ENCODE measurements at places on chromosomes 16 and 17.

DNA sequence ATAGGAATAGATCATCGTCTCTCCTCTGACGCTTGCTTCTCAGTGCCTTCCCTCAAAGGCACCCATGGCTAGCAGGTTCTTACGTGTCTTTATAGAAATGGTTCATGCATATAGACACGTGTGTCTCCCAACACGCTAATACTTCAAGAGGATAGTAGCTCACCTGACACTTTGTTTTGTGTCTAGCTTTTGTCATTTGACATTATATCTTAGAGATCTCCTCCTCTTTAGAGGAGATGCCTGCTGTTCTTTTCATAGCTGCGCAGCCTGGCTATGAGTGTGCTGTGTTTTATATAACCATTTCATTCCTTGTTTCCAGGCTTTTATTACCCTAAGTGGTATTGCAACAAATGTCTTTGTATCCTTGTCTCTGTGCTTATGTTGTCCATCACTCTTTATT lies 411.7 kb downstream of the CPPED1 start:
- DNase-seq: no peak

GRCh38 chr16:55341681-55342080 lies 17.7 kb downstream of the IRX6 start:
- no peak for DNase-seq

DNA sequence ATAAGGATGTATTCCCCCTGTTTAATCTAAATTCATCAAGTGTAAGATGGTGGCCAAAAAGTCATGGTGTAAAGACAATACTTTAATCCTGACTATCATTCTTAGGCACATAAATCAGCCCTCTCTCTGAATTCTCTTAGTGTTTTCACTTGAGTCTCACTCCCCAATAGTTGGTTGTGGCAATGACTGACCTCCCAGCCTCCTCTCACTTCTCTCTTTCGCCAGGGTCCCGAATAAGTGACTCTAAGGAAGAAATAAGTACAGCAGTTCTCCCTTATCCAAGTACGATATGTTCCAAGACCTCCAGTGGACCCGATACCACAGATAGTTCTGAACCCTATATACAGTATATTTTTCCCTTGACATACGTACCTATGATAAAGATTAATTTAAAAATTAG lies 335.3 kb downstream of the MAF start:
- no peak for DNase-seq

DNA sequence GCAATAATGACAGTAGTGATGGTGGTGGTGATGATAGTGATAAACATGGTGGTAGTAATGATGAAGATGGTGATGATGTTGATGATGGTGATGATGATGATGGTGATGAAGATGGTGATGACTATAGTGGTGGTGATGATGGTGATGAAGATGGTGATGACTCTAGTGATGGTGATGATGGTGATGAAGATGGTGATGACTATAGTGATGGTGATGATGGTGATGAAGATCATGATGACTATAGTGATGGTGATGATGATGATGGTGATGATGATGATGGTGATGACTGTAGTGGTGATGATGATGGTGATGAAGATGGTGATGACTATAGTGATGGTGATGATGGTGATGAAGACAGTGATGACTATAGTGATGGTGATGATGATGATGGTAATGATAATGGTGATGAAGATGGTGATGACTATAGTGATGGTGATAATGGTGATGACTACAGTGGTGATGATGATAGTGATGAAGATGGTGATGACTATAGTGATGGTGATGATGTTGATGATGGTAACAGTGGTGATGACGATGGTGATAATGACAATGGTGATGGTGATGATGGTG lies 35.6 kb downstream of the DYNLRB2 start:
- no peak for DNase-seq

GRCh38 chr17:28086519-28086918 lies 44.0 kb downstream of the NLK start:
- DNase-seq: no peak

DNA sequence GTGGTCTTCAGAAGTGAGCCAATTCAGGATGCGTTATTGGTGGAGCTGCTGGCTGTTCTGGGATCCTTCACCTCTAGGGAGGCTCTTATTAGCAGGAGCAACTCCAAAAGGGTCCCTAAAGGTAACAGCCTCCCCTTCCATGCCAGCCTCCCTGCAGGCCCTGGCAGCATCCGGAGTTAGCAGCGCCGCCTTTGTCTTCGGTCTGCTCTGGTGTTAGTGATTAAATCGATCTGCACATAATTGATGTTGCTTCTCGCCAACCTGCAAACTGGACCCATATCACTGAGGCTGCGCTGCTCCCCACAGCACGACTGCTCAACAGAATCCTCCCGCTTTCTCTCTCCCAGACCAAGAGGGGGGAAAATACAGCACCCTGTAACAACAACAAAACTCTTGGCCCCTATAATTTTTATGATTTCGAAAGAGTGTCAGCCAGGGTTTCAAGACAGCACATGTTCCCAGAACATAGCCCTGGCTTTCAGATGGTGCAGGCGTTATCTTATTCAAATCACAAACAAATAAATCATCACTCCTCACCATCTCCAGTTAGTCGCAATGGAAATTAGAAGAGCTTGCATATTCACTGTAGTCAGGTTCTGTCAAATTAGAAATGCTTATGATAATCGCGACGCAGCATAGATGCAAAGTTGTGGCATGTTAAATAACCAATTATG lies 76.0 kb downstream of the IRX3 start:
- no peak for DNase-seq

DNA sequence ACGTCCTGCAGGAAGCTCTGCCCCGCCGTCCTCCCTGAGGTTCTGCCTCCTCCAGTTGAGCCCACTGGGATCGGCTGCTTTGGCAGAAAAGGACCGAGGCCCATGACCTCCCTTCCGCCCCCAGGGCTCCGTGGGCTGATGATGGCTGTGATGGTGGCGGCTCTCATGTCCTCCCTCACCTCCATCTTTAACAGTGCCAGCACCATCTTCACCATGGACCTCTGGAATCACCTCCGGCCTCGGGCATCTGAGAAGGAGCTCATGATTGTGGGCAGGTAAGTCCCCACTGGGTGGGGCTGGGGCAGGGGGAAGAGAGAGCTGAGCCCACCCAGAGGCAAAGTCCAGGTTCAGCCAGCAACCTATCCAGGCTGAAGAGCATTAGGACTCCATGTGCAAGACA lies 61.1 kb downstream of the SLC5A11 start:
- DNase-seq: no peak

DNA sequence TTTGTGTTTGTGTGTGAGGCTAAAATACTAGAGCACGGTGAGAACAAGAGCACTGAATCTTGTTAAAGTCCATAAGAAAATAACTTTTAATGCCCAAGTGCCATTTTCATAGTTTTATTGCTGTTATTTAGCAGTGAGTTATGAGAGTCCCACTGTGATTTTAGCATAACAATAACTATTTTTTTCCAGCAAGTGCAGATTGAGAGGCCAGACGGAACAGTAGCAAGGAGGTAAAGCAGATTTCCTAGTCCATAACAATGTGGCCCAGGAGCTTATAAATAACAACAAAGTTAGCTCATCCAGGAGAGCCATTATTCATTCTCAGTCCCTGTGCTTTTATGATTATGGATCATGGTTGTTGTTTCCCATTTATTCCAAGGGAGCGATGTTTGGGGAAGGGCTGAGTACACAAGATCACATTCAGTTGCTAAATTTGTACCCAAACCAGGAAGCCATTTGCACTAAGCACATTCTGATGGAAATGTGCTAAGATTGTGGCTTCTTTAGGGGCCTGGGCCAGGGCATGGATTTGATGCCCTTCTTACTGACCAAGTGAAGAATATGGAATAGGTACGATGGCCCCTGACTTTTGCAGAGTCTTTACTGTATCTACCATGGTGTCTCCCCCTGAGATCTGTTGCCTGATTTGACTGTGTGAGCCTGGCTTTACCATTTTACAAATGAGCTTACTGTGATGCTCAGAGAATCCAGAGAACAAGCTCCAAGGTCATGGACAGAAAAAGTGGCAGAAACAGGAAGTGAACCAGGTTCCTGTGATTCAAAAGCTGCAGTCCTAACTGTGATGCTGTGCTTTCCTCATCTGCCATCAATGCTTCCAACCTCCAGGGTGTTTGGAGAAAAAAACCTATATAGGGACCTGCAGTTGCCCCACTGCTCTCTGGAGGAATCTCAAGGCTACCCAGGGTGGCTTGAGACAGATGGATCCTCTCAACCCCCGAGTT lies 204.7 kb upstream of the HSBP1 start:
- no peak for DNase-seq

- DNase-seq: no peak
Observed at GRCh38 chr17:56203430-56203829, 50.2 kb downstream of the ANKFN1 start.

DNA sequence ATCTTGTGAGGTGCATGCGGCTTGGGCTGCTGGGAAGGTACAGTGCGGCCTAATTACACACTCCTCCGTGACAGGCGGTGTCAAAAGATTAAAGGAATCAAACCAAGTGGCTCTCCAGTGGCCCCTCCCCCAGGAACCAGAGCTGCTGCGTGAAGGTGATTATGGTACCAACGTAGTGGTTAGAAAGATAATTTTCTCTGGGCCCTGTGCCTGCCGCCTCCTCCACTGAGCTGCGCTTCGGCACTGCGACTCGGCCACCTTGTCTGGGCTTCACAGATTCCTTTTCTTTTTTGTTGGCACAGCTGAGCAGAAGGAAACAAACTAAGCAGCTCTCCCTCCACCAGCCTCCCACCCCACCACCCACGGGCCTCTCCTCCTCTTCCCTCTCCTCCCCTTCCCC lies 113.2 kb upstream of the SDK2 start:
- no peak for DNase-seq

DNA sequence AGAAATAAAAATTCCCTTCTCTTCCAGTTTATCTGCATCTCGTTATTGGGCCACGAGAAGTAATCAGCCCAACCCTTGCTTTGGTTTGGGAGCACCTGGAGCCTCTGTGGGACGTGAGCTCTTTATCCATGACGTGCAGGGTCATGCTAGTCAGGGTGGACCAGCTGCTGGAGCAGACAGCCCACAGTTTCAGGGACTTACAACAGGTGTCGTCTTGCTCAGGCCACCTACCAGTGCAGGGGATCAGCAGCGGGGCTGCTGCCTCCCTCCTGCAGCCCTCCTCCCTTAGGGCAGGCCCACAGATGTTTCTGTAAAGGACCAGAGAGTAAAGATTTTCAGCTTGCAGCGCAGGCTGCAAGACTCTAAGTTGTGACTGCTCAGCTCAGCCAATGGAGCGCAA lies 16.9 kb downstream of the ADAD2 start:
- DNase-seq: no peak

DNA sequence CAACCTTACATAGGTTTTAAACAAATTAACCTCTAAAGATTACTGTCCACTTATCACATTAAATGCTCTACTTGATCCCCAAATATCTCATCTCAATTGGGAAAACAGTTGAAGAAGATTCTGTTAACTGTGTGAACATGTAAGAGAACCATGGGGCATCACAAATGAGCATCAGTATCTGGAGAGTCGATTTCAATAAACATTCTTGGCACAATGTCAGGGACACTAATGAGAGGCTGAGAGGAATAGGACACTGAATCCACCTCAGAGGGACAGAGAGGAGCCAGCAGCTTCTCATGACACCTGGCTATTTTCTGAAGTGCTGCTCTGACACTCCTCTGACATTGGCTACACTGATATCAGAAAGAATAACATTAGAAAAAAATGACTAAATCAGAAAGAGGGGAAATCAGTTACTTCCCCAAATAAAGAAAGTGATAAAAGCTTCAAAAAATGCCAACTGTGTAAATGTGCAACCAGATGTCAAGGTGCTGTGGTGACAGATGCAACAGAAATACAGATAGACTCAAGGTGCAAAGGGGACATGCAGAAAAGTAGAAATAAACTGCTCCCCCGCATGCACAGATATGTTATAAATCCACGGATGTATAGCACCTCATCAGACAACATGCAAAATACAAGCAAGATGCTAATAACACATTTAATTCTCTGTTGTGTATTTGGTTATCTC lies 67.4 kb downstream of the SNX11 start:
- DNase-seq: no peak

DNA sequence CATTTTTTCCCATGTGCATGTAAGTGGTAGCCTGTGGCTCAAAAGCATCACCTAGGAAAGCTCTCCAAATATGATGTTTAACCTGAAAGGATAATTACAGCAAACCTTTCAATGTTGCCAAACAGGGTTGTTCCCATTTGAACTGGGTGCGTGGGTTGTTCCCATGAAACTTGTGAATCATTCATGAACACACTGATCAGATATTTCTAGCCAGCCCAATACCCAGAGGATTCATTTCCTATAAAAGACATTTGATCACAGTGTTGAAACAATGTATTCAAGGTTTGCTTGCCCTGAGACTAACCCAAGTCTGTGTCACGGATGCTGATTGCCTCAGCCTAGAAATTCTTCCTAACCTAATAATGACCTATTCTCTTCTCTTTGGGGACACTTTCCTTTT lies 12.9 kb downstream of the KRT39 start:
- DNase-seq: no peak

DNA sequence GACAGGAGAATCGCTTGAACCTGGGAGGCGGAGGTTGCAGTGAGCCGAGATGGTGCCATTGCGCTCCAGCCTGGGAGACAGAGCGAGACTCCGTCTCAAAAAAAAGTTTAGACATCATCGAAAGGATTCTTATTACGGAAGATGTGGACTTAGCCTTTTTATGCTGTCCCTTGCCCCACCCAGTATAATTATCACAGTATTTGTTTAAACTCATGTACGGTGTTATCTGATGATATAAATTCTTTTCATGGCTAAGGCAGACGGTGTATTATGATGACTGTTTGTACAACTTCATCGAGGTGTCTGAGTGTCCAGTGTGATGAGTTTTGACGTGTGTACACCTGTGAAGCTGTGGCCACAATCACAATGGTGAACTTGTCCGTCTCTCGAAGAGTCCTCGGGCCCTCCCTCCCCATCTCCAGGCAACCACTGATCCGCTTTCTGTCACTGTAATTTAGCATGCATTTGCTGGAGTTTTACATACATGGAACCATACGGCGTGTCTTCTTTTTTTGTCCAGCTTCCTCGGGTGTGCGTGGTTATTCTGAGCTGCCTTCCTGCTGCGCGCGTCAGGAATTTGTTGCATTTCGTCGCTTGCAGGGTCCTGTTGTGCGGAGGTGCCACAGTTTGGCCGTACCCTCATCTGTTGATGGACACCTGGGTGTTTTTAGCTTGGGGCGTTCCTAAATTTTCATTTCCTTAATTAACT lies 26.2 kb downstream of the BAIAP2 start:
- no peak for DNase-seq

GRCh38 chr16:71883168-71883848 lies 674 bp downstream of the ZNF821 start:
- peak; percentile 38 for DNase-seq

DNA sequence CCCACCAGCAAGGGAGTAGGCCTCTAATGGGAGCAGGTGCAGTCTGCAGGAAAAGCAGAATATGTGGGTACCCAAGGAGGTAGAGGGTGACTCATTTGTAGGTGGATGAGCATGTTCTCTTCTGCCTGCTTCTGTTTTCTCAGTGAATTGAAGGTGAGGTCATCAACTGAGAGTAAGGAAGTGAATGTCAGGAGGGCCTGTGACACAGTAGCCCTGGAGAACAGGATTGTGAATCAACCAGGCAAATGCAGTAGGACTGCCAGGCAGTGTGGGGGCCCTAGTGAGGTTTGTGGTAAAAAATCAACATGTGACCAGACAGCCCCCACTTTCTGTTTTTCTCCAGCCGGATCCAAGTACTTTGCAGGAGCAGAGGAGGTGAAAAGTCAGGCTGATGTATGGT lies 150.5 kb upstream of the SOX9 start:
- no peak for DNase-seq

Data from neuronal stem cell (in vitro differentiated cells).